Thyroid gland (tissue), 4 donors: ENCODE measurements at places on chromosomes 3 and 15.

DNA sequence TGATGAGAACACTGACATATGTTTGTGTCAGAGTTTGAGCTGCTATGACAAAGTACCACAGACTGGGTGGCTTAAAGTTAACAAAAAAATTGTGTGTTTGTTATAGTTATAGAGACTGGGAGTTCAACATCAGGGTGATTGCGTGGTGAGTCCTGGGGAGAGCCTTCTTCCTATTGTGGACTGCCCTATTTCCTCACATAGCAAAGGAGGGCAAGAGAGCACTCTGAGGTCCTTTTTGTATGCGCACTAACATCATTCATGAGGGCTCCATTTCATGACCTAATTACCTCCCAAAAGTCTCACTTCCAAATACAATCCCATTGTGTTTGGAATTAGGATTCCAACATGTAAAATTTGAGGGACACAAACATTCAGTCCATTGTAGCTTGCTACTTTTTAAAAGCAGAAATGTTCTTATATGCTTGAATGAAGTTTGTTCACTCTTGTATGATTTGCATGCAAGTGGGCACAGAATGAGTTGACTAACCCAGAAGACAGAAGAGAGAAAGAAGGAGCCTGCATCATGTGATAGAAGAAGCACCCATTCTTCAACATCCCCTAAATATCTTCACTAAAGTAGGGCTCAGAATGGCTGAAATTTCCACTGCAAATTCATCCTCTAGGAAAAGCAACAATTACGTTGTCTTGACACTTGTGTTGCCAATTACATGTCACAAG is 18.9 kb upstream of the ALCAM start:
- no peak for DNase-seq

DNA sequence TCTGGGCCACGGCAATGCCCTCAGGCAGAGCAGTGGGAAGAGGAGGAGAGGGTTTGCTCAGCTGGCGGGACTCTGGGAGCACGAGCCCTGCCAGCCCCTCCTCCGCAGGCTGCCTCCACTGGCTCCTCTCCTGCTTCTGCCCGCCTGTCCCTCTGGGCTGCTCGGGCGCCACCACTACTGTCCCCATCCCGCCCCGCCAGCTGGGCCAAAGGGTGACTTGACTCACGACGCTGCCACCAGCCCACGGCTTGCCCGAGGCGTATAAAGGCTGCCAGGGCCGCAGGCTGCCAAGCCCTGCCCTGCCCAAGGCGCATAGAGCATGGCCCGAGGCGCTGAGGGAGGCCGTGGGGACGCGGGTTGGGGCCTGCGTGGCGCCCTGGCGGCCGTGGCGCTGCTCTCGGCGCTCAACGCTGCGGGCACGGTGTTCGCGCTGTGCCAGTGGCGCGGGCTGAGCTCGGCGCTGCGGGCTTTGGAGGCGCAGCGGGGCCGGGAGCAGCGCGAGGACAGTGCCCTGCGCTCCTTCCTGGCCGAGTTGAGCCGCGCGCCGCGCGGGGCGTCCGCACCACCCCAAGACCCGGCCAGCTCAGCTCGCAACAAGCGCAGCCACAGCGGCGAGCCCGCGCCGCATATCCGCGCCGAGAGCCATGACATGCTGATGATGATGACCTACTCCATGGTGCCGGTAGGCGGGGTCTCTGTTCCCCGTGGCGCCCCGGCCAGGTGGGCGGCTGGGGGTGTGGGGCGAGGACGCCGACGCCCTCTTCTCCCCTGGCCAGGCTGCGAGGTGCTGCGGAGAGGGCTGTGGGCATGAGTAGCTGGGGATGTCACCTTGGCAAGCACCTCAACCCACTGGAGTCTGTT is at the start of gene GLDN:
GLDN (plus strand) TSS at position 290 of the 861 bp plus-strand sequence; CDS start at position 320, 30 bp downstream.
- DNase-seq, result no peak

- no peak for DNase-seq
These were observed 105.0 kb downstream of the IQCH start for GRCh38 chr15:67359431-67360079.

DNA sequence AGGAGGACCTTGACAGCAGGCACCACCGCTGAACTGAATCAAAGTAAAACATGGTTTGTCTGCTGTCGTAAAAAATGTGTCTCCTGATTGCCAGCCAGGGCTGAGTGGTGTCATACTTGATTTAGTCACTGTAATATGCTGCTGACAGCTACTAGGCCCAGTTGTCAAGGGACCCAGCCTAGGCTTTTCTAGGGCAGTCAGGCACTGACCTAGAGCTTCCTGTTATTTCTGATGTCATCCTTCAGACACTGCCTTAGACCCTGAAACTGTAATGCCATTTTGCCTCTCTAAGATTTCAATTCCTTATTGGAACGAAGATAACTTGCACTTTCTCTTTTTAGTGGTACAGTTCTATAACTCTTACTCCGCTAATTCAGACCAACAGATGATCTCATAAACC is 2.6 kb upstream of the MRPL3 start:
- DNase-seq, result no peak

DNA sequence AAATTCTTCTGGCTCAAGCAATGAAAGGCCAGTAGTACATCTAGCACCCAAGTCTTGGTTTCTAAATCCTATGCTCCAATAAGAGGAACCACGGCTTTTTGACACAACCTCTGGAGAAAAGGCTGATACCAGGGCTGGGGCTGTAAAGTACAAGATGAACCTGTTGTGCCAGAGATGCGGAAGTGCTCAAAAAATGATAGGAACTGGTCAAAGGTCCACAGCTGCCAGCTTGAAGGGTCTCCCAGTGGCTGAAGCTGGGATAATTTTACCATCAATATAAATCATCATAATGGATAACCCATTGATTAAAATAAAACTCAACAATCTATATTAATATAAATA is 558 bp upstream of the NCEH1 start:
- no peak for DNase-seq

DNA sequence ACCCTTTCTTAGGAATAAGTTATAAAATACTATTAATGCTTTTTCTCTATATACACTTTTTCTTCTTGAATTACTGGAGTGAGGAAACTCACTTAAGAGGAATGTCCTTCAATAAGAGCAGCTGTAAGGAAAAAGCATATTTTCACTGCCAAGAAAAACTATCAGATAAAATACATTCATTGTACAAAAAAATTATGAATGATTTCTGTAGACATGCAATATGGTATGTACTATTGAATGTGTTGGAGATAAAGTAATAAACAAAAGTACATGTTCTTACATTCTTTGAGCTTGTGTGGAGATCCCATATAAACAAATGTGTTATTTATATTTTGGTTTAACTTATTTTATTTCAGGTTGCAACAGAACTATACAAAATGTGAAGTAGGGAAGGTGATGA is 241.0 kb upstream of the ZNF717 start:
- no peak for DNase-seq

DNA sequence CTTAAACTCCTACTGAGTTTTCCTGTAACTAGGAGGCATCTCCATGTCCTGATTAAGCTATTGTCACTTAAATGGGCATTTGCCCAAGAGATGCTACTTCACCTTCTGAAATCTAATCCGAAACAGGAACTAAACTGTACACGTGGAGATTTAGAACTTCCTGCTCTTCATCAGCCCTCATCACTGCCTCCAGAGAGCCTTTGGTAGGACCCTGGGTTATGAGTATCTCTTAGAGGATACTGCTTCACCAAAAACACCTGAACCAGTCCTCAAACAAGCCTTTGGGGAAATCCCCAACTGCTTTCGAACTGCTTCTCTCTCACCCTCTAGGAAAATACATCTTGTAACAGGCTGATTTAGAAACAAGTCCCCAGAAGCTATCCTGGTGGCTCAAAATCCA is 320.3 kb downstream of the GAP43 start:
- DNase-seq, result no peak

DNA sequence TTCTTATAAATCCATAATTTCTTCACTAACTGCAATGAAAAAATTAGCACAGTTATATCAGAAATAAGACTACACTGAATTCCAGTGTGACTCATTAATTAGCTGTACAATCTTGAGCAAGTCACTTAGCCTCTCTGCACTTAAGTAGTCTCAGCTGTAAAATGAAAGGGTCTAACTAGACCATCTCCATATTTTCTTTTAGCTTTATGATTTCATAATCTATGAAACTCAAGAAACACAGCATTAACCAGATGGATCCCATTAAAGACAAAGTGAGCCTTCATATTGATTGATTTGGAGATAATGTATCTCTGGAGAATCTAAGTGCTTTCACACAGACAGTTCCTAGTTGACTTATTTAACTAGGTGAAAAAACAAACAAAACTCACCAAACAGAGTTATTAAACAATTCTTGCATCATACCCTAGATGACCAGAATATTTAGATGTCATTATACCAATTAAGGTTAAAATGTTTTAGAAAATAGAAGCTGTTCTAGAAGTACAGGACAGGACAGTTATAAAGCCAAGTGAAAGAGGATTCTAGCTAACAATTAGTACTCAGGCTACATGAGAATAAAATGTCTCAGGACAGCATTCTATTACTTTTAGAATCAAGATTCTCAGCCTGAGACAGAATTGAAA is 11.2 kb downstream of the CSNK1G1 start:
- no peak for DNase-seq

GRCh38 chr15:55383687-55384086 is 24.5 kb downstream of the CCPG1 start:
- DNase-seq, result no peak

GRCh38 chr15:74995779-74996765 is 709 bp downstream of the SCAMP5 start:
- DNase-seq, result peak; percentile 23

DNA sequence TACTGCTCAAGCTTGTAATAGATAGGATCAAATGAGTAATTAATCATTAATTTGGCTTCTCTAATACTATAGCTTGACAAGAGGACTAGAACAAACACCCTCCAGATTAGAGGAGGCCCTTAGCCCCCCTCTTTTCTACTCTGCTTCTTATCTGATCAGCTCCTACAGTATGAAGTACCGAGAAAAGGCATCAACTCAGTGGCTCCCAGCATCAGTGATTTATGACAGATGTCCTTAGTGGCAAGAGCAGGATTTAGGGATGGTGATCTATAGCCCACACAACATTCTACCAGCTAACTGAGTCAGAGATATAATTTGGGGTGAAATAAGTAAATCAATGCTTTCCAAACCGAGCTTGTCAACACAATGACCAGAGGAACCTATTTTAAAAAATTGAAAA is 541.1 kb downstream of the NLGN1 start:
- no peak for DNase-seq

GRCh38 chr15:65249641-65250040 is 37.0 kb downstream of the PARP16 start:
- DNase-seq, result no peak

DNA sequence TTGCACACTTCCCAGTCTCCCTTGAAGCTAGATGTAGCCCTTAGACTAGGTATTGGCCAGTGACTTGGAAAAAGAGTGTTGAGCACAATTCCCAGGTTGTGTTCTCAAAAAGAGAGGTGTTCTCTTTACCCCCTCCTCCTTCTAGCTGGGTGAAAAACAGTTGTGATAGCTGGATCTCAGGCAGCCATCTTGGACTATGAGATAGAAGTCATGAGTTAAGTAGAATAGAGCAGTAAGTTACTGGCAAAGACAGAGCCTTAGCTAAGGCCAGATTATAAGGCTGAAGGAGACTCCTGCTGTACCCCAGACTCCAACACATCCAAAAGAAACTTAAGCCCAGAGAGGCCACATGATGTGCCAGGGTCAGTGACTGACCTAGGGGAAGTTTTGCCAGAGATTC is 8.1 kb upstream of the STRA6 start:
- DNase-seq, result no peak

DNA sequence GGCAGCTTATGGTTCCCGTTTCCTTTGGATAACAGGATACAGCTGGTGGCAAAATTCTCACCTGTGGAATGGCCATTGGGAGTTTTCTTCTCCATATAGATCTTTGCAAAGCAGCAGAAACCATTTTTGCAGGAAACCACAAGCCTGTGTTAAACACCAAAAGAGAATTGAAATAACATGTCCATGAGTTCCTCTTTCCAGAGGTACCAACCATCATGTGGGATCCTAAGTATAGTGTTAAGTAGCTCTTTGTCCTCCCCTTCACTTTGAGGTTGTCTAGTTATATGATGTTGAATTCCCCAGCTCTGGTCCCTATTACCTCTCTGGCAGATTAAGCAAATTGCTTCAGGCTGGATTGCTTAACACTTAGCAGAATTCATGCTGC is 94.9 kb downstream of the AKAP13 start:
- DNase-seq, result no peak

GRCh38 chr3:14652-15051 is 181.9 kb upstream of the CHL1 start:
- DNase-seq, result no peak

DNA sequence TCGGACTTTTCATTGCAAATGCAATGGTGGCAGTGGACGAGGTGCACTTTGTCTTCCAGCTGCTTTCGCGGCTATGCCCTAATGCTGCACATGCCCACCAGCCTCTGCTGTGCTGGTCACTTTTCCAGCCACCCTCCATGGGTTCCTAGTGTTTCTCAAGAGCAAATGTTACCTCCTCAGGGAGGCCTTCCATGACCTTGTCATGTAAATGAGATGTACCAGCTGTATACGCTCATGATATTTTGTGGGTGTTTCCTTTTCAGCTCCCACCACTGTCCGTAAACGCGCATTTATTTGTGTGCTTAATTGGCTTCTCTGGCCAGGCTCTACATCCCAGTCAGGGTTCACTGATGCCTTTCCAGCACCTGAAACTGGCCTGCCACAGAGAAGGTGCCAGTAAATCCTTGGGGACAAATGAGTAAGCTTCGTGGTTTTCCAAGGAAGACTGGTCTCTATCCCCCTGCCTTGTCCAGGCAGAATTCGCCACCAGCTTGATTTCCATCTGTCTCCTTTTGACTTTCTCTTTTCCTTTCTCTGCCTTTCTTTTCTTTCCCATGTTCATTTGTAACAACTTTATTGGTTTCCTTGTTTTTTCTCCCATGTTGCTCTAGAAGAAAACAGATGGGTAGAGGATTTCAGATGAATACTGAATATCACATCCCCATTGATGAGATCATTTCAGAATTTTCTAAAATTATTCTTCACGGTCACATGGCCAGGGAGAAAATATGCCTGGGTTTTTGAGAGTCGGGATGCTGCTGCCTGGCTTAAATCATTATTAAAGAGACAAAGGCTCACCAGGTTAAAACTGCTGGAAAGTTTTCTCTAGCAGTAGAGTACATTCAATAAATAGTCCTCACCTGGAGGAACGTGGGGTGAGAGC is 82.5 kb downstream of the CHST2 start:
- DNase-seq, result no peak

- DNase-seq, result no peak
These were observed 101.8 kb downstream of the XXYLT1 start for GRCh38 chr3:195169011-195169649.
